ENCODE measurements at places on chromosomes 1 and 21.

DNA sequence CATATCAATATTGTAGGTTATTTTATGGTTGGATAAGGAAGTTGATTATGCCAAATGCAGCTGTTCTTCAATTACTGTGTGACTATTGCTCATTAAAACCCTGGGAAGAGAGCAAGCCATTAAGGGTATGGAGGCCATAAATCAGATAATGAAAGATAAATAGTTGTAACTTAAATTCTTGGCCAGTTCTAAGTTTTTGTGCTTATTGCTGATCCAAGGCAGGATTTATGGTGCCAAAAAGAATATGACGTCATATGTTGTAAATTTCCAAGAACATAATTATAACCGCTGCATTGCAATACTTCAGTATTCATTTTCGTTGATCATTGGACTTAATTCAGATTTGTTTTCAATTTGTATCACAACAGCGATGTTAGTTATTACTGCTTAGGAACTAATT is 211.6 kb downstream of the LRRC40 start:
- no peak for DNase-seq

DNA sequence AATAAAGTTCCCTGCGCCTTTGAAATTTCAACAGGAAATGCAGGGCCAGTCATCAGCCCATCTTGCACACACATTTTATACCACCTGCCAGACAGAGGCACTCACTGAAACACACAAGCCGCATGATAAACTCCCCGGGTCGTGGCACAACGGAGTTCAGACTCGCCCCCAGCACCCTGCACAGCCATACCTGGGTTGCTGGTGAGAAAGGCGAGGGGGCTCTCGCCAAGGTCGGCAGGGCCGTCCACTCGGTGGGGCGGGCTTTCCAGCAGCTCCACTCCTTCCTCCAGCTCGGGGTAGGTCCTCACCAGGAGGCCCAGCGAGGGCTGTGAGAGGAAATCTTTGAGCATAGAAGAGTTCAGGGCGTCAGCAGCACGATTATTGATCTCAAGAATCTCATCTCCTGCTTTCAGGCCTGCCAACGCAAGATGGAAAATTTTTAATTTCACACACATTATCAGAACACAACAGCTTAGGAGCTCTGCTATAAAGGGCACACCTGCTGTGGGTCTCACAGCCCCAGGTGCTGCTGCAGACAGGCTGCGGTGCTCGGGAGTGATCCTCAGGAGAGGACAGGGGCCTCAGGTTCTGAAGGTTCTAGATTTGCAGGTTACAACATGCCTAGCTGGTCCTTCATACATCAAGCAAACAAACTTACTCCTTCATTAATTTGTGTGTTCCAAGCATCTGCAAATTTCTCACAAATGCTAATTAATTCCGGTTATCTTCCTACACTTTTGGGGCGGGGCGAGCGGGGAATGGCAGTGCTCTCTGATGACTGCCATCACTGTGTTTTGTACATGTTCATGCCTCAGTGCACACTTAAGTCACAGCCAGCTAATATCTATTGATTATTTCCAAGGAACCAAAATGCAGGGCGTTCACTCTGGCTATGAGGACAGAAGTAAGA is 144.2 kb upstream of the KRTAP19-8 start:
- DNase-seq = peak; percentile 58

GRCh38 chr1:95325349-95325748 is 91.3 kb downstream of the RWDD3 start:
- DNase-seq = no peak

GRCh38 chr1:25924454-25924853 is 18.2 kb upstream of the STMN1 start:
- DNase-seq = no peak

DNA sequence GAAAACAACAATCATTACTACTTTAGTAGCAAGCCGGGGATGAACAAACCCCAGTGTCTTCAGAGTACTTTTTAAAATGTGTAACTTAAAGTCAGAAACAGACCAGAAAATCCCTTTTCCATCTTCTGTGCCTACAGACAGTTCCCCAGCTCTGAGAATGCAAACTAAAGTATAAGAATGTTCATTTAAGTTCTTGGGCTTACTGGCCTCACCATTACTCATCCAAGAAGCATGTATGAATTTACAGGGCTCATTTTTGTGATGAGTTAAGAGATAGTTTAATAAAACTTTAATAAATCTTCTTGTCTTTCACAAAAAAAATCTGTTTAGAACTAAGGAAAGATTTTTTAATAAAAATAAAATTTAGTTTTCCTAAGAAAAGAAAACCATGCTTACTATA is 4.6 kb downstream of the LPGAT1 start:
- DNase-seq = no peak

DNA sequence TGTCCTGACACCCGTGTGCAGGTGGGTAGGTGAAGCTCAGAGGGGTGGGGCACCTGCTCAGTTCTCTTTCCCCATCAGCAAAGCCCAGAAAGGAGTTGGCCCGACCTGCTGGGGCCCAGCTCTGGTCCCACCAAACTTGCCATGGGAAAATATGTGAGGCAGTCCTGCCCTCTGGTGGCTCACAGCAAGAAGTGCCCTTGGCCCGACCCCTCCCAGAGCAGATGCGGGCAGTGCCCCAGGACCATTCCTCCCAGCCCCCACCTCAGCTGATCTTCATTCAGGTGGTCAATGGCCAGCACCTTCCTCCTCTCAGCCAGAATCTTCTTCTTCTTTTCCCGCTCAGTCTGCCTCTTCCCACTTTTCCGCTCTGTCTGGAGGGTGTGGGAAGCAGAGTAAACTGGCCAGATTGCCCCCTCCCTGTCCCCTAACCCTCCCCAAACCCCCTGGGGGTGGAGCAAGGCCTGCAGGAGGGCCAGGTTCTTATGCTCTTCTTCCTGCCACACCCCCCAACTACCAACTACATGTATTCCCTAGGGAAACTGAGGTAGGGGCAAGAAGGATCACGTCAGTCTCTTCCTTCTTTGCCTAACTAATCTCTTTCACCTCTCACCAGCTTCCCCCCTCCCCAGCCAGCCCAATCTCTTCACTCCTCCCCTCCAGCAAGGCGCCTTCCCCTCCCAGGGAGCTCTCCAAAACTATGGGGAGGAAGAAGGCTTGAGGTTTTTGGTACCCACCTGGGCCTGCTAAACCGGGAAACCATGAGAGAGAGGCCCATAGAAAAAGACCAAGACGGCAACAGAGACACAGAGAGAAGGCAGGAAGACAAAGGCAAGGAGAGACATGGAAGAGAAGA is 15.6 kb downstream of the TNNT2 start:
- no peak for DNase-seq

- no peak for DNase-seq
Observed at GRCh38 chr1:35364741-35365140, 96.2 kb downstream of the ZMYM4 start.
